ENCODE measurements at places on chromosomes 1 and 21. TPM values are rescaled to one million over a fixed set of nuclear protein-coding genes. Genes with fewer than 3 reads are reported as not detected.

The CLCA1 gene
- under 0.01 TPM for total RNA-seq

The GSTM3 gene
- 104 TPM for total RNA-seq

The SPRR5 gene
- total RNA-seq = not detected

The DENND2C gene
- 3.2 TPM for total RNA-seq

The DIRAS3 gene
- 2.3 TPM for total RNA-seq

The GCSAML gene
- total RNA-seq = not detected

The CCDC185 gene
- not detected for total RNA-seq

The PBX1 gene
- 67.4 TPM for total RNA-seq

The COL8A2 gene
- total RNA-seq = 4.7 TPM

The BARHL2 gene
- not detected for total RNA-seq

The ZNF684 gene
- total RNA-seq = 2.9 TPM

All from fibroblast of villous mesenchyme (primary cell).